Stimulated activated CD8-positive, alpha-beta memory T cell treated with anti-CD3 and anti-CD28 coated beads, Interleukin-2, amount 100 ng/mL, for 1 hour (primary cell): ENCODE measurements at places on chromosomes 3 and 15.

- DNase-seq: no peak
Measured at GRCh38 chr3:25621087-25621486, 43.6 kb downstream of the TOP2B start.

- DNase-seq: no peak
Measured at GRCh38 chr3:13280811-13281506, 139.2 kb downstream of the NUP210 start.

GRCh38 chr3:94912656-94913055, 849.8 kb downstream of the NSUN3 start:
- no peak for DNase-seq

DNA sequence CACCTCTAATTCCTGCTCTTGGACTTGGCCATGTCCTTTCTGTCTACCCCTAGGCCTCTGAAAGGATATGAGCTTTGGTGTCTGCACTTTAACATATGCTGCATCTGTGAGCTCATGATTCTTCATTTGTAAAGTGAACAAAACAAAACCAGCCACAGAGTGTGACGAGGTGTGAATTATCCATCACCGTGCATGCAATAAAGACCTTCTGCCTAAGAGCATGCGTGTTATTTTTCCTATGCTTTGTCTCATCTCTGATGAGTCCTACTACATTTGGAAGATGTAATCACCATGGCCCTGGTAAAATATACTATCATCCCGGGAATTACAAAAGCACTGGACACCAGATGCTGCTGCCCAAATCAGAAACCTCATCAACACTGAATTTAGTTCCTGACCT, 103.5 kb upstream of the KCNAB1 start:
- no peak for DNase-seq

GRCh38 chr3:188051801-188052168, 102.2 kb upstream of the LPP start:
- no peak for DNase-seq

GRCh38 chr15:71279757-71280141, 164.5 kb downstream of the THSD4 start:
- DNase-seq: no peak

GRCh38 chr3:146067048-146067447, 93.9 kb downstream of the PLOD2 start:
- no peak for DNase-seq

- DNase-seq: no peak
Measured at GRCh38 chr3:22585504-22585903, 617.6 kb upstream of the UBE2E2 start.

- no peak for DNase-seq
Measured at GRCh38 chr3:28542351-28542750, 193.7 kb upstream of the AZI2 start.

GRCh38 chr3:43259626-43260025, 26.7 kb upstream of the SNRK start:
- DNase-seq: no peak

DNA sequence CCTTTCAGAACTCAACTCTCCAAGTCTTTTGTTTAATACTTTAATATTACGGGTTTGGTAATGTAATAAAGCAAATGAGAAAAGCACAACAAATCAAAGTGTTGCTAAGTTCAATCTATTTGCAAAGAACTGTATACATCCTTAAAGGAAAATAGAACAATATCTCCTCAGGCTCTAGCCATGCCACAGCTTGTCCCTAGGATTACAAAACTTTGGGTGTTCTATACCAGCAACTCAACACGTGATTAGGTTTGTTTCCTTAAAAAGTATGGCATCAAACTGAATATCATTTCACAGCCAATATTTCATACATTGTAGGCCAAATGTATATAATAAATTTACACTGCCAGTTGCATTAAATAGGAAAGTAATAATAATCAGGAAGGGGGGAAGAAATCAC, 418.6 kb upstream of the MDFIC2 start:
- no peak for DNase-seq

DNA sequence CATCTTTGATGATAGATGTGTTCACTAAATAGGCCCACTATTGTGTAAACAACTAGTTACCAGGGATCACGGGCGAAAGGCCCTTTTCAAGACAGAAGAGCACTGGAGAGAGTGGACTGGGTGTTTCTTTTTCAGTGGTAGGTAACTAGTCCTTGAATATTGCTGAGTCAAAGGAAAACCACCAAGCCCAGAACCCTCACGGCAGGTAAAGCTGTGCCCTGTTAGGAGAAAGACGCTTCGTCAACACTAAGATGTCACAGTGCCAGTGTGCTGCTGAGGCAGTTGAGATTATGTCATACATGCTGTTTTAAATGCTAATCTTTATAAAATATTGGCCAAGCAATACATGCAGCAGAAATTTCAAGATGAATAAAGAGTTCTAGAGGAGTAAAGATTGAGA, 578.6 kb downstream of the PYDC2 start:
- no peak for DNase-seq

DNA sequence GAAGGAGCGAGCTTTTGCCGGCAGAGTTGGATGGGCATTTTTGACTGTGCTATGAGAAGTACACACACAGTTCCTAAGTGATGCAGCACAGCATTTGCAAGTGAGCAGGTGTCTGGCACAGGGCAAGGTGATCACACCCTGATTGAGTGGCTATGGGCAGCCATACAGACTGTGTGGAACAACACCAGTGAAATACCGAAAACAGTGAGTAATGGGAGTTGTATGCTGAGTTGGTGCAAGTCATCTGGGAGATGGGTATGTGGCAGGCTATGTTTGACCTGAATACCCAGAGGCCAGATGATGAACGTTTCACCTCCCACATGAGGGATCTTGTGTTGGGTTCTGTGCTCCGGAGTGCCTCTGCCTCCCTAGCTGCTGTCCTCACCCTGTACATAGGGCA, 53.5 kb upstream of the TIPARP start:
- DNase-seq: no peak

GRCh38 chr3:140540262-140540661, 137.6 kb upstream of the TRIM42 start:
- no peak for DNase-seq

GRCh38 chr3:123080864-123081562, 14.2 kb downstream of the PDIA5 start:
- DNase-seq: no peak

- DNase-seq: no peak
Measured at GRCh38 chr15:38207621-38208020, 45.0 kb upstream of the SPRED1 start.

DNA sequence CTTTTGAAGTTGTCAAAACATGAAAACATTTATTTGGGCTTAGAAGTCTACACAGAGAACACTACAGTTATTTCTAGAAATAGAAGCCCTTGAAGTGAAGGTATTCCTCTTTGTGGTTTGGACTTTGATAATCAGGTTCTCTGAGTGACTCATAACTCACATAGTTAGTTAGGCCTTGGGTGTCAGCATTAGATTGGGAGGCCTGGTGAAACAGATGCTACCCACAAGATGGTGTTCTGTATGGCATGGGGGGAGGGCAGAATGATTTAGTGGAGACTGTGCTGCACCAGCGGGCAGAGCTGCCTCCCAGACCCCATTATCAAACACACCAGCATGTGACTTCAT, 108.9 kb upstream of the ETV5 start:
- no peak for DNase-seq
